Endodermal cell (in vitro differentiated cells): ENCODE measurements at places on chromosomes 6 and 20. TPM values are rescaled to one million over a fixed set of nuclear protein-coding genes. Genes with fewer than 3 reads are reported as not detected.
A peak's percentile ranks its signal among the peaks of the same experiment; 100 is the strongest.

- H3K4me3 ChIP-seq, result no peak overlapping the region
- no peaks in the 10 kb centered on the region for H3K4me1 ChIP-seq
- peak; percentile 68 for DNase-seq
- no peaks in the 10 kb centered on the region for H3K27me3 ChIP-seq
- no peak overlapping the region for H3K27ac ChIP-seq
Measured at GRCh38 chr20:34571753-34572152, 13.2 kb downstream of the MAP1LC3A start.

DNA sequence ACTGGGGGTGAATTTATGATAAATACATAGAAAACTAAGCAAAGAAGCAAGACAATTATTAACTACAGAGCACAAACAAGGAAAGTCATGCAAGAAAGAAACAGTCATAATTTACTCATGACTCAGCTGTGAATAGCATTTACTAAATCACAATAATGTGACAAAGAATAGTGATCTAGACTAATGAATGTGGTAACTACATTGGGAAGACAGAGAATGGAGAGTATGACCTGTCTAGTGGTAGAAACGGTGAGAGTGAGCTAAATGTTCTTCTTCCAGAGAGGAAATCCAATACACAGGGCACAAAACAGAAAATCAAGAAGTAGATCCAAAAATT is 153.5 kb upstream of the DST start:
- H3K4me1 ChIP-seq, result peaks cover 5% of the 10 kb centered on the region
- H3K4me3 ChIP-seq, result peak overlapping the region; percentile 7
- H3K27me3 ChIP-seq, result no peaks in the 10 kb centered on the region
- H3K27ac ChIP-seq, result no peak overlapping the region
- no peak for DNase-seq

DNA sequence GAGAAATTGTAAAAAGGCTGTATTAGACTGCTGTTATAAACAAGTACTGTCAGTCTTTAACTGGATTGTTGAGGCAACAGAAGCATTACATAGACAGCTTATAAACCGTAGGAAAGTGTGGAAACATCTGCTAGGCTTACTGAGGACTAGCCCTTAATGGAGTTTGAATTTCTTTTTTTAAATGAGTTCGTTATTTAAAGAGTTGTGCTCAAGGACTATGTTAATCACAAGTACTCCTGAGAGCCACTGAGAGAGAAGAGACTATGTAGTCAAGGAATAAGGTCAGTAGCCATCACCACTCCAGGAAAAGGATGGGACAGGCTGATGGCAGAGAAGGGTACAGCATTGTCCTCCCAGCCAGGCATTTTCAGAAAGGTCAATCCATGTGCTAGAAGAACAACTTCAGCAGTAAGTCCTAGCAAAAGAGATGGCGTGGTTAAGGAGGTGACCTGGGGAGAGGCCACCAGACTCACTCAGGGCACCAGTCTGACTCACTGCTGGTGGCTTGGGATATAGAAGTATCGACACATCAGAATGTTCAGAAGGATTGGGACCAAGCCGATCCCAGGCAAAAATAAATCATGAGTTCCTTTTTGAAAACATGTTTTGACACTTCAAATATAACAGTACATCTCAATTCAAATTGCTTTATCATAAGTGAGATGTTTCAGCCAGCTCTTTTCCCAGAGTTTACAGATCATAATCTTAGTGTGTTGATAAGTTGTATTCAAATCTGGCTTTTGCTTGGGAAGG is 6.4 kb downstream of the RPS12 start:
- peaks cover 42% of the 10 kb centered on the region for H3K36me3 ChIP-seq
- peak; percentile 67 for DNase-seq
- no peak overlapping the region for H3K4me3 ChIP-seq

The DNAH8 gene
- total RNA-seq, result not detected in 3 replicates

The IRAK1BP1 gene
- 4.4 to 6.4 TPM (median 5.9 TPM) in 3 replicates for total RNA-seq

GRCh38 chr20:23151008-23151703 is 65.0 kb upstream of the CD93 start:
- DNase-seq, result peak; percentile 61
- no peaks in the 10 kb centered on the region for H3K27me3 ChIP-seq
- peaks cover 17% of the 10 kb centered on the region for H3K4me1 ChIP-seq
- no peak overlapping the region for H3K27ac ChIP-seq
- H3K36me3 ChIP-seq, result no peaks in the 10 kb centered on the region

The SLC24A3 gene
- 1.3 to 2.4 TPM (median 1.5 TPM) in 3 replicates for total RNA-seq

GRCh38 chr6:130937942-130938604 is 110.9 kb downstream of the SMLR1 start:
- peaks cover 3% of the 10 kb centered on the region for H3K36me3 ChIP-seq
- no peaks in the 10 kb centered on the region for H3K27me3 ChIP-seq
- H3K27ac ChIP-seq, result no peak overlapping the region
- H3K4me3 ChIP-seq, result no peak overlapping the region

DNA sequence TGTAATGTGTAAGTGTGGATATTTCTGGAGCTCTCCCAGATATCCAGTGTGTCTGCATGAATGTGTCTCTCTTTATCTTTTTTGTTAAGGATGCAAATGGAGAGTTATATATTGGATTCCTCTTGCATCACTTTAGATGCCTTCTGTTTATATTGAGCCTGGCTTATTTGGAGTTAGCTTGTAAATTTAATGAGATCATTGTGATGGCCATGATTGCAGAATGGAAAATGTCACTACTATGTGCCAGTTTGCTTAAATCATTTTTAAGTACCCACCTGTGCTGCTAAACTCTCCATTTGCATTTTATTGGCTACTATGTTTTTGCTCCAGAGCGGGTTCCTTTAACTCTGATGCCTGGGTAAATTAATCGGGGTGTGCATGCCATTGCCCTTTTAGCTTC is 334.8 kb downstream of the UTRN start:
- no peak overlapping the region for H3K27ac ChIP-seq
- H3K4me1 ChIP-seq, result peaks cover 5% of the 10 kb centered on the region
- no peak for DNase-seq
- H3K27me3 ChIP-seq, result no peaks in the 10 kb centered on the region

DNA sequence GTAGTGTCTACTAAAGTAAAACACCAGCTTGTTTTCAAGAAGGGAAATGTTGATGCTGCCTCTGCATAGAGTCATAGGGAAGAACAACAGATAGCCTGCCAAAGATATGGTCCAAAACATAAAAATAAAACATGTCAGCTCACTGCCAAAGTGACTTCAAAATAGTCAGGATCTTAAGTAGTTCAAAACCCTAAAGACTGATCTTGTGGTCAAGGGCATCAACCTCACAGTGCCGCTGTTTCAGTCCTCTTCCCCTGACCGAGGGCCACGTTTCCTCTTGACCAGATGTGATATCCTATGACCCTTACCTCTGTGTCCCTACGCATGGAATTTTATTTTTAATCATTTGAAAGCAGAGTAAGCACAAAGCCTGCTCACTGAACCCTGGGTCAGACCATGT is 104.2 kb upstream of the CNKSR3 start:
- no peak overlapping the region for H3K27ac ChIP-seq
- no peaks in the 10 kb centered on the region for H3K4me1 ChIP-seq
- no peak overlapping the region for H3K4me3 ChIP-seq
- H3K36me3 ChIP-seq, result no peaks in the 10 kb centered on the region

DNA sequence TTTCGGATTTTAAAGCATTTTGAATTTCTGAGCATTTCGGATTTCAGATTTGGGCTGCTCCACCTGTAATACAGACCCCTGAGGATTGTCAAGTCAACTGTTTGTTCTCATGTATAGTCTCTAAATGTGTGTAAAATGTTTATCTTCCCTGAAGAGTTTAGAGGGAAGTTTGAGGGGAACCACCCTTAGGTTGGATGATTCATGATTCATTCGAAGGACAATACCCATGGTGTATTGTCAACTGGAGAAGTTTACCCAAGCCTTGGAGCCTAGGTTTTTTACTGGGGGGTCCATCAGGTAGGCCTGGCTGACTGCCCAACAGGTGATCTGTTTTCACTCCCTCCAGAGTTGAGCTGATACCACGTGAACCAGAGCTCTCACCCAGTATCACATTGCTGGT is 18.9 kb downstream of the GSTA4 start:
- DNase-seq, result no peak
- no peaks in the 10 kb centered on the region for H3K27me3 ChIP-seq
- no peak overlapping the region for H3K4me3 ChIP-seq
- no peak overlapping the region for H3K27ac ChIP-seq
- peaks cover 10% of the 10 kb centered on the region for H3K4me1 ChIP-seq

The MYL9 gene
- 281 to 287 TPM (median 284 TPM) in 3 replicates for total RNA-seq

GRCh38 chr6:168319279-168320111 is at the start of gene DACT2:
DACT2 (minus strand) TSS chr6:168319777; CDS start chr6:168319633, 144 bp downstream.
- no peaks in the 10 kb centered on the region for H3K27me3 ChIP-seq
- peak; percentile 80 for DNase-seq
- no peak within 1 kb of the TSS for H3K27ac ChIP-seq

GRCh38 chr20:60999250-60999649 is 252.8 kb upstream of the CDH4 start:
- no peaks in the 10 kb centered on the region for H3K36me3 ChIP-seq
- no peaks in the 10 kb centered on the region for H3K4me1 ChIP-seq
- DNase-seq, result no peak

DNA sequence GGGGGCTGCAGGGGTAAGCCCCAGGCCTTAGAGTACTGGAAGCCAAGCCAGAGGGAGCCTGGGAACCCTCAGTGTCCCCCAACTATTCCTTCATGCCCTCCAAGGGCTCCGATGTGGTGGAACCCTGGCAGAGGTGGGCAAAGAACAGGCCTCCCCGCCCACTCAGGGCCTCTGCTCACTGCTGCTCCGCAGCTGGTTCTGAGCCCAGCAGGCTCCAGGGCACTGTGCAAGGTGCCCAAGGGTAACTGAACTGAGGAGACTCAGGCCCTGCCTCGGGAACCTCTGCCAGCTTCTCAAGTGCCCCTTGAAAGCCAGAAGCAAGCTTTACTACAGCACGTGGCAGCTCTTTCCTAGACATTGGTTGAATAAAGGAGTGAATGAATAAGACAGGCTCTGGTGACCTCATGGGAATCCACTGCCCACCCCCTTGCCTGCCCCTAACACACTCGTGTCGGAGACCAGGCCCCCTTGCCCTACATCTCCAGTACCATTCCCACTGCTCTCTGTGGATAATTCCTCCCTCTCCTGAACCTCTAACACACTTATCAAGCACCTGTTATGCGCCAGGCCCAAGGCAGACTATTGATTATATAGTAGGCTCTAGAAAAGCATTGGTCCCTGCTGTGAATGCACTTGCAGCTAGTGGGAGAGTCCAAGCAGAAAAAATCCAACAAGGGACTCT is 55.0 kb downstream of the TOX2 start:
- H3K27me3 ChIP-seq, result no peaks in the 10 kb centered on the region
- no peak overlapping the region for H3K4me3 ChIP-seq
- H3K27ac ChIP-seq, result no peak overlapping the region
- peak; percentile 29 for DNase-seq

GRCh38 chr20:43821795-43822194 is 92.9 kb upstream of the TOX2 start:
- no peak overlapping the region for H3K27ac ChIP-seq
- H3K36me3 ChIP-seq, result no peaks in the 10 kb centered on the region
- no peaks in the 10 kb centered on the region for H3K27me3 ChIP-seq

DNA sequence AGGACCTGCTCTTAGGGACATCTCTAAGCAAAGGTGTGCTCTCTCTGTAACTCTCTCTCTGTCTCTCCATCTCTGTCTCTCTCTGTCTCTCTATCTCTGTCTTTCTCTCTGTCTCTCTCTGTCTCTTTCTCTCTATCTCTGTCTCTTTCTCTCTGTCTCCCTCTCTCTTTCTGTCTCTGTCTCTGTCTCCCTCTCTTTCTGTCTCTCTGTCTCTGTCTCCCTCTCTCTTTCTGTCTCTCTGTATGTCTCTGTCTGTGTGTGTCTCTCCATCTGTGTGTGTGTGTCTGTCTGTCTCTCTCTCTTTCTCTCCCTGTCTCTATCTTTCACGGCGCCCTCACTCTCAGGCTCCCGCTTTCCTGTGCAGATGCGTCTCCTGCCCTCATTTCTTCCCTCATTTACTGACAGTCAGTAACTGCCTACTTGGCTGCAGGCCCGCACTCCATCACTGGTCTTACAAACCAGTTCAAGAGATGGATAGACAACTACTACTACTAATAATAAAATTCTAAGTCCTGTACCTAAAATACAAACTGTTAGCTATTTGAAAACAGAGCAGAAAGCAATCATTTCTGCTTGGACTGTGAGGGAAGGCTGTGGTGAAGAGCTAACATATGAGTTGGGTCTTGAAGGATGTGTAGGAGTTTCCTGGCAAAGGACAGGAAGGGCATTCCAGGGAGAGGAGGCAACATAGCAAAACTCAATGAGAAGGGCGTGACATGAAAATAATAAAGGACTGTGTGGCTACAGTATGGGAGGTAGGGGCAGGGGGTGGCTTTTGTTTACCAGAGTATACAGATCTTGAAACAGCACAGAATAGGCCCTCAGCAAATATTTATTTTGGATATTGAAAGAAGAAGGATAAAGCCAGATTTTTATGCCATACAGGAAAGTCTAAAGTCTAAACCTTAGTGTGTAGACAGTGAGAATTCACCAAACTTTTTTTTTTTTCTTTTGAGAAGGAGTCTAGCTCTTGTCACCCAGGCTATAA is 67.8 kb upstream of the TAB2 start:
- no peaks in the 10 kb centered on the region for H3K4me1 ChIP-seq
- H3K27me3 ChIP-seq, result no peaks in the 10 kb centered on the region
- no peak for DNase-seq
- no peak overlapping the region for H3K27ac ChIP-seq
- H3K36me3 ChIP-seq, result no peaks in the 10 kb centered on the region

DNA sequence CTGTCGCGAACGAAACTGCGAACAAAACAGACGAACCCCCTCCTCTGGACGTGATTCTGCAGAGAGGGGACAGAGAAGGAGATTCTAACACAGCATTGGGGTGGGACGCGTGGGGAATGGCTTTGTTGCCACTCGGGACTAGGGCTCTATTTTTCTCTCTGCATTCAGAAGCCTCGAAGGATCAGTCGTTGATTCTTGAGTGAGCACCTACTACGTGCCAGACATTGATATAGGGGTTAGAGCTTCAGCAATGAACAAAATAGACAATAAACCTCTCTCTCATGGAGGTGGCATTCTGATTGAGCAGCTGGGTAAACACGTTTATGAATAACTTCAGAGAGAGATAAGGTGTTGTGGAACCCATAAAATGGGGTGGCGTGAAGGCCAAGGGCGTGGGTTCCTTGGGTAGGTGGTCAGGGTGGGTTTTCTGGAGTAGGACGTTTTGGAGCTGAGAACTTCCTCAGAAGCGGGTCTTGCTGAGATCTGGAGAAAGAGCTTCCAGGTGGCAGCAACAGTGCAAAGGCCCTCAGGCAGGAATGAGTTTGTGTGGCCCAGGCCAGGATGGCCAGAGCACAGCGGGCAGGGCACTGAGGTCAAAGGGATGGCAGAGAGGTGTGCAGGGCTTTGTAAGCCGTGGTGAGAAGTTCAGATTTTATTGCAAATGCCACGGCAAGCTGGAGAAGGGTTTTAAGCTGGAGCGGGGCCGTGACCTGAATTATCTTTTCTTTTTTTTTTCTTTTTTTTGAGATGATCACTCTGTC is 884 bp downstream of the SLC2A10 start:
- peak overlapping the region; percentile 78 for H3K4me3 ChIP-seq
- no peaks in the 10 kb centered on the region for H3K36me3 ChIP-seq
- H3K27me3 ChIP-seq, result no peaks in the 10 kb centered on the region
- no peak overlapping the region for H3K27ac ChIP-seq
- H3K4me1 ChIP-seq, result no peaks in the 10 kb centered on the region

The FOXA2 gene
- 118 to 125 TPM (median 123 TPM) in 3 replicates for total RNA-seq
